Fibroblast of skin of left quadriceps (primary cell): ENCODE measurements at places on chromosomes 1 and 21.
A peak's percentile ranks its signal among the peaks of the same experiment; 100 is the strongest.

- DNase-seq, result no peak
Observed at GRCh38 chr1:194367121-194367520, 1180.7 kb upstream of the B3GALT2 start.

DNA sequence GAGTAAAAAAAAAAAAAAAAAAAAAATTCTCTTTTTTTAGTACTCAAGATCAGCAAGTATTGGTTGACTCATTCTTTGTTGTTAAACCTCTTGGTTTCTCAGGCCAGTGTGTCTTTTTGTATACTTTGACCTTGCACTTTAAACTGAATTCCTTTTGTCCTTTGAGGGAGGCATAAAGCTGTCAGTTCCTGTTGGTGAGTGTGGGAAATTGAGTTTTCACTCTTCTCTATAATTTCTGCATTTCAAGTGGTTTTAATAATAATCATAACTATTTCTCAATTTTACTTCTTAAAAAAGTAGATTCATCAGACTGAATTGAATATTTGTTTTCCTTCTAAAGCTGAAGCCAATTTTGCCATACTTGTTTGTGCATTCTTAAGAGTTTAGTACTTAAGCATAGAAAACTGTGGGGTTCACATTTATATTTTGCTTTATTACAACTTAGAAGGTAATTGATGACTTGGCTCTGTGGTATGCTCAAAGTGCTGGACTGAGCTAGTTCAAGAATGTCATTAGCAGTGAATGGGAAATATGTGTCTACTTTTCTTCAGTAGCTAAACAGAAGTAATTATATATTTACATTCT is 43.4 kb downstream of the ITSN1 start:
- peak; percentile 74 for DNase-seq

DNA sequence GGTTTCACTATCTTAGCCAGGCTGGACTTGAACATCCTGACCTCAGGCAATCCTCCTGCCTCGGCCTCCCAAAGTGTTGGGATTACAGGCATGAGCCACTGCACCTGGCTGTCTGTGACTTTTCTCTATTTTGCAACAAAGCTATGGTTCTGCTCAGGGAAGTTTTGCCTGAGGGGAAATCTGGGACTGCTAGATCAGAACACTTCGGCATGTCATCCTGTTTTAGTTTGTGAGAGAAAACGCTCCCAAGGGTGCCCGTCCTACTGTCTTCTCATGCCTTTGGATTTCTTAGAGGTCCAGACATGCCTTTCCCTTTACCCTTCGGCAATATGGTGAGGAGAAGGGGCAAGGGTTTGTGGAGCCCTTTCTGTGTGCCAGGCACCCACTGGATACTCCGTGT is 5.6 kb upstream of the CORT start:
- DNase-seq, result no peak

- DNase-seq, result no peak
Observed at GRCh38 chr1:204286831-204287421, 72.8 kb downstream of the PLEKHA6 start.

DNA sequence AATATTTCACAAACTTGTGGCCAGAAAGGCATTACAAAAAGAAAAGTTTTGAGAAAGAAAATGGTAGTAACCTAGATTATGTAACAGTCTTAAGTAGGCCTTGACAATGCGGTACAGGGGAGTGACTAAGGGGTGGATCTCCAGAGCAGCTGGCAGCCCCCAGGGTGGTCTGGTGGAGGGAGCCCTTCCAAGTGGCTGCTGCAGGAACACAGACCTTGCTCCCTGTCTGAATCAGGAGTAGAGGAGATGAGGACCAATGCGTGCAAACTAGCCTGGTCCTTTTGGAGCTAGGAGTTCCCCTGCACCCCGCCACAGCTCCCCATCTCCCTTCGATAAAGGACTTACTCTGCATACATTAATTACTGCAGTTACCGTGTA is 189.0 kb downstream of the NFIA start:
- no peak for DNase-seq

GRCh38 chr1:107935396-107936064 is 29.4 kb downstream of the VAV3 start:
- no peak for DNase-seq

- DNase-seq, result no peak
Observed at GRCh38 chr1:108345776-108346531, 102.1 kb upstream of the NBPF4 start.

- no peak for DNase-seq
Observed at GRCh38 chr21:39377444-39378050, 28.7 kb upstream of the HMGN1 start.

- DNase-seq, result no peak
Observed at GRCh38 chr1:219582865-219583264, 30.0 kb downstream of the ZC3H11B start.

- no peak for DNase-seq
Observed at GRCh38 chr1:226739696-226740065, 599 bp upstream of the ITPKB start.

DNA sequence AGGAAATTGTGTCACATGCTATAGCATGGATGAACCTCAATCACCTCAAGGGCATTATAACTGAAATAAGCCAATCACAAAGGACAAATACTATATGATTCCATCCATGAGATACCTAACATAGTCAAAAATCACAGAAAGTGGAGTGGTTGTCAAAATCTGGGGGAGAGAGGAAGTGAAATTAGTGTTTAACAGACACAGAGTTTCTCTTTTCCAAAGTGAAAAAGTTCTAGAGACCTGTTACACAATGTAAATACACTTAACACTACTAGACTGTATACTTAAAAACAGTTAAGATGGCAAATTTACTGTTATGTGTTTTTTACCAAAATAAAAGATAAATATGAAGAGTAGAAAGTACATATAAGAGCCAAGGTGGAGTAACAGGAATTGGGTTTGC is 31.8 kb downstream of the ZNF644 start:
- no peak for DNase-seq

DNA sequence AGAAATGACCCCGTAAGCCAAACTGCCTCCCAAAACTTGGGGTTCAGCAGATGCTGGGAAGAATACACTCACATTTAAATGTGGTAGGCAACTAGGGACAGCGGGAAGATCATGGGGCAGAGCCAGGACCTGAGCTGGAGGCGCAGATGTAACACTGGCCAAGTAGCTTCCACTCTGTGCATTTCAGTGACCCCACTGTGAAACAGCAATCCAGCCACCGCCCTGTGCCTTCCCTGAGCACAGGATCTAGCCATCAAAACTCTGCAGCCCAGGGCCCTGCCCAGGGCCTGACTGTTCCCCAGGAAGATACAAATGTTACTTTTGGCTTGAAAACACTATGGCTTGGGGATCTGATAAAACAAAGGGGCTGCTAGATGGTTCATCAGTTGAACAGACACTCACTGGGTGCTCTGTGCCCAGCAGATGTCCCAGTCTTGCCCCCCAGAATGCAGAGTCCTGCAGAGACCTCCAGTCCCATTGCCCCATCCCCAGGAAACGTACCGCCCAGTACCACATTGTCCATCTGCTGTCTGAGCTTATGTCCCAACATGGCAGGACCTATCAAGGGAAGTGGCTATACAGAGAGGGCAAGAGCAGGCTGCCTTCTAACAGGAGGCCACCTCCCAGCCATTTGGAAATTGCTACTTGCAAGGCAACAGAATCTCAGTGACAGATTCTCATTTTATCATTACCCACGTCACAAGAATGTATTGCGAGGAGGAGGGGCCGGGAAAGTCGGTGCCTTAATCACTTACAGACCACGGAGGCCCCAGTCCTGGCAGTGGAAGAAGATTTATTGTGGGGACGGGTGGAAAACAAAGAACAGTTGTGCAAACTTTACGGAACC is 124.0 kb downstream of the DMRTB1 start:
- DNase-seq, result peak; percentile 89

- no peak for DNase-seq
Observed at GRCh38 chr1:229507502-229507901, 639 bp downstream of the NUP133 start.

- no peak for DNase-seq
Observed at GRCh38 chr1:230000493-230001184, 66.4 kb upstream of the GALNT2 start.

GRCh38 chr1:192998536-192998935 is 60.6 kb downstream of the UCHL5 start:
- no peak for DNase-seq

GRCh38 chr1:232627645-232628334 is 2.1 kb downstream of the SIPA1L2 start:
- no peak for DNase-seq

- DNase-seq, result no peak
Observed at GRCh38 chr1:75492011-75492410, 118.9 kb downstream of the SLC44A5 start.

DNA sequence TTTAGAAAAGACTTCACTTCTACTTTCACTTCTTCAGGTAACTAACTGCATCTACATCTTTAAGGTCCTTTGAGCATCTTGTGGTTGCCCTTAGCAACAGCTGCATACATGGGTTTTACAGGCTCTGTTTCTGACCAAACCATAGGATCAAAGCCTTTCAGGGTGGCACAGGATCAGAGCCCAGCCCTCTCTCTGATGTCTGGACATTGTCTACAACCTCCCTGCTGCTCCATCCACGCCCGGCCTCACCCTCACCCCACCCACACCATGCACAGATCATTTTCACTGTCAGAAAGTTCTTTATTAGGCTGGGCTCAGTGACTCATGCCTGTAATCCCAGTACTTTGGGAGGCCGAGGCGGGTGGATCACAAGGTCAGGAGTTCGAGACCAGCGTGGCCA is 5.2 kb downstream of the NCF2 start:
- no peak for DNase-seq

DNA sequence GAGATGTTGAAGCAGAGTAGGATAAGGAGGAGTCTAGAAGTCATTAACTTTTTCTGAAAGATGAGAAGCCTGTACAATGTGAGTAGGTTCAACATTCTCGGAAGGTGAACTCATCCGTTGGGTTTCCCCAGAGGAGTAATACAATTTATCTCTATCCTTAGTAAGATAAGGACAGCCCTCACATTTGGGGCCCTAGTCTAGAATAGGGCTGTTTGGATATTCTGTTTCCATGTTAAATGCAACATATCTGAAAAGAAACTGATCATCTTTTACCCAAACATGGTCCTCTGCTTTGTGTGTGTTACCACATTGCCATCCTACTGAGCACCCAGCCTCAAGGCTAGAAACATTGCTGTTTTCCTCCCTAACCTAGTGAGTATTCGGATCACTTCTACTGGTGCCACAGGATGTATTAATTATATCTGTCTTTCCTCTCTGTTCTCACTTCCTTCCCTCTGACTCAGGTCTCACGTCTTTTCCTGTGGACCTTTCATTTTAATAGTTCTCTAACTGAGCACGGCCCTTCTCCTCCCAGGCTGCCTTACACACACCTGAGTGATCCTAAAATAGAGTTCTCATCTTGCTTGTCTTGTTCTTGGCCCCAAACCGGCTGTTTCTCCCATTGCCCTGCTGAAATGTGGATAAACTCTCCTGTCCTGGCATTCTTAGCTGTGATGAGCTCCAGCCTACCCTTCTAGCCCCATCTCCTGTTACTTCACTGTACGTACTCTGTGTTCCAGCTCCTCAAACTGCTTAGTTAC is 91.7 kb downstream of the CDC14A start:
- DNase-seq, result no peak

DNA sequence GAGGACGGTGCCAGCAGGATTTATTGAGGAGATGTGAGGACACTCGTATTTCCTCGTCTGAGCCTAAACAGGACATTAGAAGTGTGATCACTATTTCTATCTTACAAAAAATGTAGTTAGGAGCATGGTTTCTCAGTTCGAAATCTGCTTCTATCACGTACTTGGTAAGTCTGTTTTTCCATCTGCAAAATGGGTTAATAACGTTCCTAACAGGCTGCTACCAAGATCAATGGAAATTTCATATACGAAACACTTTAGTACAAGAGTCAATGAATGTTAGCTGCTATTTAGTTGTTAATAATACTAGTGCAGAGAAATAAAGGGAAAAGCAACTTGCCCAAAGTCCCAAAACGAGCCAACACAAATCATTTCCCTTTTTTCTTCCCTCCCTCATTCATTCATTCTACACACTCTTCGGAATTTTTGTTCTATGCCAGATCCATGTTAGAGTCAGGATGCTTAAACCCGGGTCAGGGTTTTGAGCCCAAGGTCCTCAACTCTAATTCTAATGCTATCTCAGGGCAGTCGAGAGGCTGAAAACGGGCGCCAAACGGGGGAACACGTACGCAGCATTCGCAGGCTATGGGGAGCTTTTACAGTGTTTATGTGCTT is 608 bp downstream of the SNRNP40 start:
- no peak for DNase-seq

DNA sequence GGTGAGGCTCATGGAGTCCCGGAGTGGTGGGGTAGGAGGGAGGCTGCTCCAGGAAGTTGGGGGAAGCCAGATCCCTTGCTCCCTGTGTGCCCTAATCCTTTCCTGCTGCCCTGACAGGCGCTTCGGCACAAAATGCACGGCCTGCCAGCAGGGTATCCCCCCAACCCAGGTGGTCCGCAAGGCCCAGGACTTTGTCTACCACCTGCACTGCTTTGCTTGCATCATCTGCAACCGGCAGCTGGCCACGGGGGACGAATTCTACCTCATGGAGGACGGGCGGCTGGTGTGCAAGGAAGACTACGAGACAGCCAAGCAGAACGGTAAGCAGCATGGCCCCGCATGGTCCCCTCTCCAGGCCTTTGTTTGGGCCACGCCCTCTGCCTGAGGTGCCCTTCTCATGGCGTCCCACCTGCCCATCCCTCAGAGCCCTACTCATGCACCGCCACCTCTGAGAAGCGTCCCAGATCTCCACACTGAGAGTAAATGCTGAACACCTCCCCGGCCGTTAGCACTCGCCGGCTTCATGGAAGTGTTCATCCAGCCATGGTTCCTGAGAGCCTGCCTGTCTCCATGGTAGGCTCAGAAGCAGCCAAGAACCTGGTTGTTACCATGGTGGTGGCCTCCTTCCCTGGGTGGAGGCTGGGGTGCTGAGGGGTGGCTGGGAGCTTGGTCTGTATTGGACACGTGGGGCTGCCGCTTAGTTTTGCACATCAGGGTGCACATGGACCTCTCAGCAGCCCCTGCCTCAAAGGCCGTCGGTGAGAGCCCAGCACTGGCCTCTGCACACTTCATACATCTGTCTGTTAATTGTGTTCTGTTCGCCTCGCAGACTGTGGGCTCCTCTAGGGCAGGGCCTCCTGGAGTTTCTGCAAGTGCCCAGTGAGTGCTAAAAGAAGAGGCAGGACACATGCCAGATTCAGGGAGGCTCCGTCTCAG is 36.5 kb downstream of the LHX4 start:
- no peak for DNase-seq

GRCh38 chr1:206110820-206111219 is 6.4 kb downstream of the AVPR1B start:
- no peak for DNase-seq

DNA sequence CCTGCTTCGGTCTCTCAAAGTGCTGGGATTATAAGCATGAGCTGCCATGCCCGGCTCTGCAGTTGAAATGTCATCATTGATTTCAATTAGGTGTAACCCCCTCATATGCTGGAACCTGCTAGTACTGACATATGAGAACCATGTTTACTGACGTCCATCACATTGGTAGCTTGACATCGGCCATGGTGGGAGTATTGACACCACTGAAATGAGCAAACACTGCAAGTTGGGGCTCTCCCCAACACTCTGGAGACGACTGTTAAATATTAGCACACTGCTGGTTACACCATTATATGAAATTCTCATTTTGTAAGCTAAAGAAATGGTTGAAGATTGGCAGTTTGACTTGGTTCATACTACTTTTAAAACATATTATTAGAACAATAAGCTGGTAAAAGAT is 63.7 kb downstream of the CNST start:
- DNase-seq, result no peak

- no peak for DNase-seq
Observed at GRCh38 chr1:177591155-177591554, 378.7 kb downstream of the SEC16B start.
